ENCODE measurements at places on chromosomes 5 and 9.

DNA sequence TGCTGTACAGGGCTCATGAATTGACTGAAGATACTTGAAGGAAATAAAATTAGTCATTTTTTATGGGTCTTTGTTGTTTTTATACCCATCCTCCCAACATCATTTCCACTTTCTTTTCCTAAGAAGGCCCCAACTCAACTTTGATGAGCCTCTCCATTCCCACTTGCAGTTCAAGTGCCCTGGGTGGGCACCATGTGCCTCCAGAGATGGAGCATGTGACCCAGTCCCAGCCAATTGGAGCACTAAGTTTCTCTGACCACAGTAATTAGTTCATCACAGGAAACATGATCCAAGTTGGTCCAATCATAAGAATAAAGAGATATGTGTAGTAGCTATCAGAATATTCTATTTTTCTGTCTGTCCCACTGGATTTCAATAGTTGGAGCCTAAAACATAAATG, 46.9 kb downstream of the HTR4 start:
- no peak for DNase-seq

- DNase-seq: no peak
These were observed 9.5 kb downstream of the FBXO10 start for GRCh38 chr9:37566716-37567115.

DNA sequence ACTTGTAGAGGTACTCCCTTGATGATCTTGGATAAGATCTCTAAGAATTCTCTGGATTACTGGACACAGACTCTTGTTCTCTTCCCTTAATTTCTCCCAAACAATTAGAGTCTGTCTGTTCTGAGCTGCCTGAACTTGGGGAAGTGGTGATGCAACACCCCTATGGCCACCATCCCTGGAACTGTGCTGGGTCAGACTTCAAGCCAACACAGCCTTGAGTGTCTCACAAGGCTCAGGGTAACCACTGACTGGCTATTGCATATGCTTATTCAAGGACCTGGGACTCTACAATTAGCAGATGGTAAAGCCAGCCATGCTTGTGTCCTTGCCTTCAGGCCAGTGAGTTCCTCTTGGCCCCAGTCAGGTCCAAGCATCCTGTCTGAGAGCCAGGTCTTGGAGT, 504.5 kb downstream of the MAN2A1 start:
- no peak for DNase-seq

DNA sequence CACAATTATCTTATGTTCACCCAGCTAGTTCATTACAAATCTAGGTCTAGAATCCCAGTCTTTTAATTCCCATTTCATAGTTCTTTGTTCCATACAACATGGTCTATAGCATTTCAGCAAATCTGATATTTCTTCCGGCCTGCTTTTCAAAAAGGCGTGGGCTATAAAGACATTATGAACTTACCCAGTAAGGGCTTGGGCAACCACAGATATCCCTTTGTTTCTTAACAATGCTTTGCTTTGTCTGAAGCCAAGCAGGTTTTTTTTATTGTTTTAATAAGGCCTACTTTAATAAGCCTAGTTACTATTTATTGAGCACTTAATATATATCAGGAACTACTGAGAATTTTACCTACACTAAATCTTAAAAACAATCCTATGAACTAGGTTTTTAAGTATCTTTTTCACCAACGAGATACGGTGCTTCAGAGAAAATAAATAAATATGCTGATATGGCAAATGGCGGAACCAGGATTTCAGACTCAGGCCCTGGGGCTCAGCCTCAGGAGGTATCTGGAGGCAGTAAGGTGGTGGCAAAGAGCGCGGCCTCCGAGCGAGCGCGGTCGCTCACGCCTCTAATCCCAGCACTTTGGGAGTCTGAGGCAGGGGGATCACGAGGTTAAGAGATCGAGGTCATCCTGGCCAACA, 29.7 kb downstream of the PCA3 start:
- no peak for DNase-seq

GRCh38 chr5:32275396-32275741, 37.4 kb downstream of the MTMR12 start:
- DNase-seq: no peak

DNA sequence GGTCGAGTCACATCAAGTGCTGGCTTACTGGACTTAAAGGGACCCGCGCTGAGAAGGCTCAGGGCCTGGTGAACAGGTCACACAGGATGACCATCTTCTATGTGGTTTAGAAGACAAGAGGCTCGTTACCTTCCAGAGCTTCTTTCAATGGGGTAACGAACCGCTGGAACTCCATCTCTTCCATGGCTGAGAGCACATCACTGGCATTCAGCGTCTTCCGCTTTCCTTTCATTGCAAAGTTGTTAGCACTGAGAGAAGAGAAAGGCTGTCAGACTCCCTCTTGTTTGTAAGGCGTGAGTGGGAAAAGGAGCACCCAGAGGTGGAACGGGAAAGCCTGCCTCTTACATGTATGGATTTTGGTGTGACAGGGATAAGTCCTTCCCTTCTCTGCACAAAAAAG, 994 bp downstream of the POLE3 start:
- DNase-seq: no peak

GRCh38 chr5:150734579-150735384, 24.0 kb downstream of the DCTN4 start:
- DNase-seq: no peak

DNA sequence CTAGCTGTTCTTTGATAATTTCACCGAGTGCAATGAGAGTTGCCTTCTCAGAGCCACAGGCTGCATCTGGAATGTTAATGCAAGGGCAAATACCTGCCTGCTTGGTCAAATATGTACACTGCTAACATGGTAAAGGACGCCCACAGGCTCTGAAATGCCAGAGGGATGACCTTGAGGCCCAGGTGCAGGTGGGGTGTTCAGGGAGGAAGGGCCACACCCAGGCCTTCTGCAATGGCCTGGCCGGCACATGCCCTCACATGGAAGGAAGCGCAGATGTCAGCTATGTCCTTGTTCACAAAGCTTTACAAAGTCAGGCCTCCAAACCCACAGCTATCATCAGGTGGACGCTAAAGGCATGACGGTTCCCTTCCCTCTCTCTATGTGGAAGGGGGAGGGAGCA, 48.6 kb downstream of the HRH2 start:
- no peak for DNase-seq

All from HS-5 (cell line).